8988T (cell line): ENCODE measurements at places on chromosomes 6 and 20.

GRCh38 chr6:31575335-31575901, at the start of gene TNF:
Gene TNF, plus strand, starts transcription at chr6:31575565. Its CDS starts 177 bp downstream, at chr6:31575742.
- no peak for DNase-seq

GRCh38 chr20:6074145-6074561, 20.3 kb upstream of the LRRN4 start:
- no peak for DNase-seq

- DNase-seq: no peak
These were observed 169.9 kb downstream of the BCAS1 start for GRCh38 chr20:53900380-53900999.

DNA sequence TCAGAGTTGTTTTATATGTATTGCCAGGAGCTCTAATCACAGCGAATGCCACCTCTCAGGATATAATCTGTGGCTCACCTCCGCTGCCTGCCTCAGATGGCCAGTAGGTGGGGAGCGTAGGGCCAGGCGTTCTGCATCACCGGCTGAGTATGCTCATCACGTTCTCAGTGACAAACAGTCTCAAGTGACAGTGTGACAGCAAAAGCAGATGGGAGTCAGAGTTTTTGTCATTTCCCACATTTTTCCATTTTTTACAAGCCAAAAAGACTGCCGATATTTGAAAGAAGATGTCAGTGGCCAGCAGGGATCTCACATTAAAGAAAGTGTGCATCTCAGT, 208.7 kb downstream of the ALDH8A1 start:
- no peak for DNase-seq

- no peak for DNase-seq
These were observed 154.3 kb upstream of the TENT5A start for GRCh38 chr6:81906709-81907204.

- DNase-seq: no peak
These were observed 215.3 kb downstream of the RNGTT start for GRCh38 chr6:88748141-88748540.

DNA sequence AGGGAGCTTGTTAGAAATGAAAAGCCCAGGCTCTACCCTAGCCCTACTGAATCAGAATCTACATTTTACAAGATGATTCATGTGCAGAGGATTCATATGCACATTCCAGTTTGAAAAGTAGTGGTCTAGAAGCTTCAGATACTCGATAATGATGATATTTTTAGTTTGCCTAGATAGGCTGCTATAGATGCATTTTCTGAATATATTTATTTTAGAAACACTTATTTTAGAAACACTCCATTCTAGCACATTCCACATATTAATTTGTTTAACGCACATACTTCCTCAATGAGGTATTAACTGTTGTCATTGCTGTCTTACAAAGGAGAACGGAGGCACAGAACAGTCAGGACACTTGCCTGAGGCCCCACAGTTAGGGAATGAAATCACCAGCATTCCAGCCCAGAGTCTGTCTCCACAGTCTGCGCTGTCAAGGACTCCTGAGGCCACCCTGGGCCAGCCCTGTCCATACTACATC, 64.4 kb downstream of the SNAP25 start:
- no peak for DNase-seq

DNA sequence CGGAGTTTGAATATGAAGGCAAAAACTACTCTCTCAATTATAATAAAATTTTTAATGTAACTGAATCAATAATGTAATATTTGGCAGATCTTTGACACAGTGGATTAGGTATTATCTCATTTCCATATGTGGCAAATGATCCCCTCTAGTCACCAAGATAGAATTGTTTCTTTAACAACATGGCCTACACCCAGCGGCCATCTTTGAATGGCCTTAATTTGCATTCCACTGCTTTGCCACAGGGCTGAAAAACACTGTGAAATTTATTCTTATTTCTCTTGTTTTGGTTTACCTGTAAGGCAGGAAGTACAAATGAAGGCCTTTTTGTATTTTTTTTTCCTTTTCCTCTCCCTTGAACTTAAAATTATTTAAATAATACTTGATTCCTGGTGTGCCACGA, 162.6 kb upstream of the SCGN start:
- no peak for DNase-seq

DNA sequence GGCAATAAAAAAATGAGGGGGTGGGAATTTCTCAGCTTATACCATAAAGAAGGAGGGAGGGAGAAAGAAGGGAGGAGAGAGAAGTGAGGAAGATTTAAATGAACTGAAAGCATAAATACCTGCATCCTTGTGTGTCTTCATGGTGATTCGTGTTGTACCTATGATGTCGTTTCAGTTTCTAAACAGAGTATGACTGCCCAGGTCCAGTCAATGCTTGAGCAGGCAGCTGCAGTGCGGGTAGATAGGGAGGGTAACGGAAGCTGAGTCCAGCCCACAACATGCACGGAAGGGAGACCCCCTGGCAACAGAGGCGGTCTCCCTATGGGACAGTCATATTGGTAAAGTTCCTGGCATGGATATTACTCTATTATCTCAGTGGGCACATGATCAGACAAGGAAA, 184.5 kb downstream of the KIF16B start:
- no peak for DNase-seq

- DNase-seq: no peak
These were observed 42.8 kb upstream of the RALGAPA2 start for GRCh38 chr20:20755231-20755630.

DNA sequence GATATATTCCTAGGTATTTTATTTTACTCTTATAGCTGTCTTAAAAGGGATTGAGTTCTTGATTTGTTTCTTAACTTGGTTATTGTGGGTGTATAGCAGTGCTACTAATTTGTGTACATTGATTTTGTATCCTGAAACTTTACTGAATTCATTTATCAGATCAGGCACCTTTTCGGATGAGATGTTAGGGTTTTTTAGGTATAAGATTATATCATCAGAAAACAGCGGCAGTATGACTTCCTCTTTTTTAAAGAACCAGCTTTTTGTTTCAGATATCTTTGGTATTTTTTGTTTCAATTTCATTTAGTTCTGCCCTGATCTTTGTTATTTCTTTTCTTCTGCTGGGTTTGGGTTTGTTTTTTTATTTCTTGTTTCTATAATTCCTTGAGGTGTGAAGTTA, 382.4 kb upstream of the ADGRB3 start:
- DNase-seq: no peak

- DNase-seq: no peak
These were observed 11.8 kb downstream of the RPL7L1 start for GRCh38 chr6:42891199-42891722.

DNA sequence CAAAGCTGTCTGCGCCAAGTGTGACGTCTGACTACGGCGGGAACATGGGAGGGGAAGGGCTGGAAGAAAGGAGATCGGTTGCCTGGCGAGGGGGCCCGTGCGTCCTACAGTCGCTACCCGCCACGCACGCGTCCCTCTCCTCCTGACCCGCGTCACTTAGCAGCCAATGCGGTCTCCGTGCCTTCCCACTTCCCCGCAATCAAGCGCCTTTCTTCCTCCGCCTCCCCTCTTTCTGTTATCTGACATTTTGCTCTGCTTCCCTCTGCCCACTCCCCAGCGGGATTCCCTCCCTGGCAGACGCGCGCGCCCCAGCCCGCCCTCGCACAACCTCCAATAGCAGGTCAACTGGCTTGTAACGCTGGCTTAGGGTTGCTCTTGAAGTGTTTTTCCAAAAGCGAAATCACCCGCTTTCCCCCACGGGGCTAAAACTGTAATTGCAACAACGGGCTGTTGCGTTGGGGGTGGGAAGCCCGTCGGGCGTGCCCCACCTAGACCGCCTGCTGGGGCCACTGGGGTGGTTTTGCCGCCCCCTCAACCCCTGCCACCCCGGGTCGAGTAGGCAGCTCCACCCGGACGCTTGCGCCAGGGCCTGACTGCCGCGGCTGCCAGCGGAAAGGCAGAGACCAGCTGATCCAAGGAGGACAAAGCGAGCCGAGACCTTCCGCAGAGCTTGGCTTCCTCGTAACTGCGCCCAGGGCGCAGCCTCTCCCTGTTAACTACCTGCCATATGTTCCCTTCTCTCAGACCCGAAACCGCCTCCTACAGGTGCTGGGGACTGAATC, 6.2 kb upstream of the SOX4 start:
- DNase-seq: peak; percentile 21

DNA sequence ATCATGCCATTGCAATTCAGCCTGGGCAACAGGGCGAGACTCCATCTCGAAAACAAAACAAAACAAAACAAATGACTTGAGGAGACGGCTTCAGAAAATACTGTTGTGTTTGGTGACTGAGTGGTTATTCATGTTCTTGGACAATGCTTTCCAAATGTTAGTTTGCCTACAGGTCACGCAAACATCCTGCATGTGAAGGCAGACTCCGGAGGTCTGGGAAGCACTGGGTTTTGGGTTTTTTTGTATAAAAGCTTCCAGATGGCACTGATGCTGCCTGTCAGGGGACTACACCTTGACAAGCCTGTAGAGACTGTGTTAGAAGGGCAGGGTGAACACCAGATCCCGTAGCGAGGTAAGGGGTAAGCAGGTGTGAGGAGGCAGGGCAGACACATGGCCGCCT, 81.7 kb downstream of the THBS2 start:
- DNase-seq: no peak

GRCh38 chr6:46963626-46964025, 41.9 kb upstream of the ADGRF5 start:
- no peak for DNase-seq

- DNase-seq: no peak
These were observed at the start of gene GDAP1L1 for GRCh38 chr20:44247131-44247571. Gene GDAP1L1, plus strand, starts transcription at chr20:44247308. Its CDS starts 27 bp downstream, at chr20:44247335.

DNA sequence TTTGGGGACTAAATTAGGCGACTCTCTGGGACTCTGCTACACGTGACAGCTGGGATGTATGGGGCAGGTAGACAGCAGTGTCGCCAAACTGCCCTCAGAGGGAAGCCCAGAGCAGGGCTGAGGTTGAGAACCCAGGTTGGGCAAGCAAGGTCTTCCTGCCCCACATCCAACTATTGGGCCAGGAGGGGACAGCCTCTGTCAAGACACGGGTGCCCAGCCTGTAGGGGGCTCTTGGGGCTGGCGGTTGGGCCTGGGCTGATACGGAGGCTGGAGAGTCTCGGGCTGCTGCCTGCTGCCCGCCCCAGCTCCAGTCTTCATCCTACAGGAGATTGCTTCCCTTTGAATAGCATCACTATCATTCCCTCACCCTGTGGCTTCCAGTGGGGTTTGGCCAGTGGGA, 33.3 kb downstream of the CPNE5 start:
- DNase-seq: no peak

GRCh38 chr6:11275598-11275997, 43.1 kb upstream of the NEDD9 start:
- no peak for DNase-seq

DNA sequence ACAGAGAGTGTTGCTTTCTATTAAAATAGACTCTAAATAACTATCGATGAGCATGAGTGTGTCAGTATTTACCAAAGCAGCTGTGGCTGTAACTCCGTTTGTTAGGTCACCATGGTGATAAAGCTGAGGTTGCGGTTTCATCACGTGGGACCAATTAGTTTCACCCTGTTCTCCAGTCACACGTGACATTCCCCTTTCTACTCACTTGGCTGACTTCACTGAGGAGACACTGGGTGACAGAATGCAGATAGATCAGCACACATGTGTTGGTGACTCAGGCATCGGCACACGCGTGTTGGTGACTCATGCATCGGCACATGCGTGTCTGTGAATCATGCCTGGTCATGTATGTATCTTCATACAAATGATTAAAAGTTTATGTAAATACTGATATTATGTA, 285.4 kb downstream of the THBS2 start:
- no peak for DNase-seq

GRCh38 chr6:170291271-170292110, 613 bp upstream of the DLL1 start:
- DNase-seq: no peak
